ENCODE measurements at places on chromosomes 12 and 14.

- DNase-seq = no peak
Observed at GRCh38 chr12:43406801-43407200, 145.2 kb downstream of the ADAMTS20 start.

DNA sequence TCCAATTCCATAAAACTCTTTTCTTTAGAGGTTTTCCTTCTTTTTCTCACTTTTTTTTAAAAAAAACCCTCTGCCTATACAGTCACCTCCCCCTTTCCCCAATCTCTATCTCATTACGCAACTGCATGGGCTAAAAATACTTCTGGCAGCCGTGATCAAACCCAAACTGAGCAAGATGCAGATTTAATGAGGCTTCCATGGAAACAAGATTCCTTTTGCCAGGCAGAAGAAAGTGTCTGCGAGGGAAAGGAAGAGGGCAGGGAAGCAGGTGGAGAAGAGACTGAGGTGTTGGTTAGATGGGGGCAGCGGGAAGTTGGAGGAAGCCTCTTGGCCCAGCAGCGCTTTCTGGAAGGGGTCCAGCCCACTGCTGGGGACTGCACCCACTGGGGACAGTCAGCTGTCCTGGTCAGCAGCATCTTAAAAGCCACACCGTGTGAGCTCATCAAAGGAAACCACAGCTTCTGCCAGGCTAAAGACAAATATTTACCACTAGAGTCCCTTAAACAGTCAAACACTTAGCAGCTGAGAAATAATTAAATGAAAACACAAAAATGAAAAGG, 90.4 kb downstream of the SLC8A3 start:
- no peak for DNase-seq

- DNase-seq = no peak
Observed at GRCh38 chr12:18146363-18146762, 56.4 kb upstream of the RERGL start.

- peak; percentile 1 for DNase-seq
Observed at GRCh38 chr14:104885031-104885972, 20.2 kb downstream of the CEP170B start.

GRCh38 chr12:131000000-131000486, 46.3 kb downstream of the ADGRD1 start:
- DNase-seq = no peak

DNA sequence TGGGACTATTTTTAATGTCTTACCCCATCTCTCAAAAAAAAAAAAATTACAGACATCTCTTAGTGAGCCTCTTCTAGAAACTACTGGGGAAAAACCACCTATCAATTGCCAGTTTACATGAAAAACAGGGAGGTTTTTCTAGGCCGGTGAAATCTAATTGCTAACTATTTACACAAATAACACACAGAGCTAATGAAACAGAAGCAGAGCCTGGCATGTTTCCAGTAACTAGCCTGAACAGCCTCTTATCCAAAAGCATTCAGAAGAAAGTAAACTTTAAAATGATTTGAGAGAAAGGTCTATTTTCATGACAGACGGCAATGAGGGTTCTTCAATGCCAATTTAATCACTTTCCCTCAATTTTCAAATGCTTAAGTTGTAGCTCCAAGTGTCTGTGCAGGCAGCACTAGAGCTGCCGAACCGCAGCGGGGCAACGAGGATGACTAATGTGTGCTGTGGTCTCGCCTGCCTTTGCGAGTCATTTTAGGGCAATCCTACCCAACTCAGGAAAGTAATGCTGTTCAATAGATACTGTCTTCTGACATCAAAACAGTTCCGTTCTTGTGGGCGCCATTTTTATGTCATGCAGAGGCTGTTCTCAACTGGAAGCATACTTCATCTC, 84.6 kb downstream of the SETD3 start:
- DNase-seq = peak; percentile 25

DNA sequence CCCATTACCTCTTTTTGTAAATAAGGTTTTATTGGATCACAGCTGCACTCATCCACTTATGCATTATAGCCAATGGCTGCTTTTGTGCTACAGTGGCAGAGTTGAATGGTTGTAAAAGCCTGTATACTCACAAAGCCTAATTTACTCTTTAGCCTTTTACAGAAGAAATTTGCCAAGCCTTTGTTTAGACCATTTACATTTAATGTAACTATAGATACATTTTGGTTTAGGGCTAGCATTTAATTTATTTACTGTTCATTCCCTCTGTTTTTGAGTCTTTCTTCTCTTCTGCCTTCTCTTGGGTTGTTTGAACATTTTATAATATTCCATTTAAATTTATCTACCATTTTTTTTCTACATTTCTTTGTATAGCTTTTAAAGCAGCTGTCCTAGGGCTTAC, 217.1 kb upstream of the AMIGO2 start:
- no peak for DNase-seq
